ENCODE measurements at places on chromosomes 11 and 22. TPM values are rescaled to one million over a fixed set of nuclear protein-coding genes. Genes with fewer than 3 reads are reported as not detected.

Gene TRMT112
- 303 TPM for total RNA-seq

GRCh38 chr11:78400116-78400515, 17.5 kb downstream of the GAB2 start:
- DNase-seq, result no peak

- DNase-seq, result no peak
Measured at GRCh38 chr11:10107497-10107896, 186.5 kb downstream of the SBF2 start.

DNA sequence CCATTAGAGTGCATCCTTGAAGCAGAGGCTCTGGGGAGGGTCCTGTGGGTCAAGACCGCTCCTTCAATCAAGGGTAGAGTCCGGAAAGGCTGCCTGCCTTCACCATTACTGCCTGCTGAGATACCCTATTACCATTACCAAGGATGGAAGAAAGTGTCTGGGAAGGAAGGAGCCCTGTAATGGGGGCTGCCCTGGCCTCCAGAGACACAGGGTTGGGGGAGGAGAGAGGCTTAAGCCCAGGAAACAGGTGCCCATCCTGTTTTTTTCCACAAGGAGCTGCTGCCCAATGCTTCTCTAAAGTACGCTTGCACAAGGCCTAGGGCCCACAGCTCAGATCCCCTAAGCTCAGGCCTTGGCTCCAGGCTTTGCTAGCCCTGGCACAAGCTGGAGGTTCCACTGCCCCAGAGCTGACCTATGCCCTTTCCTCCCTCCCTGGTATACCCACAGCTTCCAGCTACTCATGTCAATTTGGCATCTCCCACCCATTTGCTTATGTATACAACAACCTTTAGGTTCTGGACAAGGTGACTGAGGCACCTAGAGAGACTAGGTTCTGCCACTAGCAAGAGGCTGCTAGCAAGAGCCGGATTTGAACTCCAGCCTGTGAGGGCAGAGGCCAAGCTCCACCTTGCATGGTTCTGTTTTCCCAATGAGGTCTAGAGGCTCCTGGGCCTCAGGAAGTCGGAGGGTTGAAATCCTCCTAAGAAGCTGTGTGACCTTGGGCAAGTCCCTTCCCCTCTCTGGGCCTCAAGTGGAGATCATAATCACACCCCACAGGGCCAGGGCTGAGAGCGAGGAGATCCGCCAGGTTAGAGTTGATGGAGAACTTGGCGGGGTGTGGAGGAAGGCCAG, 1.5 kb upstream of the PLCB3 start:
- no peak for DNase-seq

DNA sequence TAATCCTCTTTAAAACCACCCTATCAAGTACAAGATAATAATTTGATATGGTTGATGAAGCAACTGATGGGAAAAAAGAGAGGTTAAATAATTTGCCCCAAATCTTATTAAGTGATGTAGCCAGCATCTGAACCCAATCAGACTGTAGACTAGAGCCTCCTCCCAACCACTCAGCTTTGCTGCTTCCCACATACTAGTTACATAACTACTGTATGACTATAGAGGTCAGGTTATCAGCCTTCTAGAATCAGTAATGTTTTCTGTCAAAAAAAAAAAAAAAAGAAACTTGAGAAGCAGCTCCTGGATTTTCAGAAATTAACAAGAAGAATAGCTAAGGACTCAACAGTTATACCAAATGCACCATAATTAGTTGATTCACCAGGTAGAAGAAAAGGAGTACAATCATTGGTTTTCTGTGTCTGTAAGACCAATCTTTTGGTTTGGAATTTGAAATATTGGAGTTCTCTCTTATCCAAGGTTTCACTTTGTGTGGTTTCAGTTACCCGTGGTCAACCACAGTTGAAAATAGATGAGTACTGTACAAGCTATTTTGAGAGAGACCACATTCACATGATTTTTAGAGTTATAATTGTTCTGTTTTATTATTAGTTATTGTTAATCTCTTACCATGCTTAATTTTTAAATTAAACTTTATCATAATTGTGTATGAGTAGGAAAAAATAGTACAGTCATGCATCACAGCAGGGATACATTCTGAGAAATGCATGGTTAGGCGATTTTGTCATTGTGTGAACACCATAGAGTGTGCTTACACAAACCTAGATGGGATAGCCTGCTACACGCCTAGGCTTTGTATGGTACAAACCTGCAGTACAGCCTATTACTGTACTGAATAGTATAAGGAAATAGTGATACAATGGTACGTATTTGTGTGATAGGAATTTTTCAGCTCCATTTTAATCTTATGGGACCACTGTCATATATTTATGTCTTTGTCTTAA, 72.2 kb downstream of the PDHX start:
- no peak for DNase-seq

DNA sequence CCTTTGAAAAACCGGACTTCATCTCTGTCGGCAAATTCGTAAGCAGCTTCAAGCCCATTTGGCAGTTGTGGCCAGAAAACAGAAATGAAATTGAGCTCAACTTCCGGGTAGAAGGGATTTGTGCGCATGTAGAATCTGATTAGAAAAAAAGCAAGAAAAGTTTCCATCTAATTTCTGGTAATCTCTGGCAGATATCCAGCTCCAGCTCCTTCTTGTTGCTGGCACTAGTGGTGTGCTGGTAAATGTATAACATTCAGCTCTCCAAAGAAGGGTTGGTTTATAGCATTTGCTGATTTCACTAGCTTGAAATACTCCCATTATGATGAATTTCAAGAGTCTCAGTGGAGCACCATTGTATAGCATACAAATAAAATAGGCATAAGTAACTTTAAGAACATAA, 5.4 kb downstream of the MMP1 start:
- DNase-seq, result no peak

DNA sequence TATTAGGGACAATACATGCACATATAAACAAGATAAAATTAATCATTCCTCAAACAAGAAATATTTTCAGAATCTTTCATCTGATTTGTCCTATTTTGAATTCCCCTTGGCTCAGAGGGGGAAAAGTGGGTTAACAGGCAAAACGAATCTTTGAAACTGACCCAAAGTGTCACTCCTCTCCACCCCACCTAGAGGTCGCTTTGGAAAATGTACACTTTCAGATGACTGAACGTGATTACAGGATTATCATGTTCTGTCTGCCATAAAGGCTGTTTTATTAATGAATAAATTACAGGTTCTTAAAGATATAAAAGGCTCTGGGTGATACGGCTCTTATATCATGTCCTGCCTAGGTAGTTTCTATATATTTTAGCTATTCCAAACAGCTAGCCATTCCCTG, 1735.0 kb downstream of the LRRC4C start:
- DNase-seq, result no peak

Gene TMEM121B
- 3.3 TPM for total RNA-seq

Gene MUC5AC
- 0.31 TPM for total RNA-seq

DNA sequence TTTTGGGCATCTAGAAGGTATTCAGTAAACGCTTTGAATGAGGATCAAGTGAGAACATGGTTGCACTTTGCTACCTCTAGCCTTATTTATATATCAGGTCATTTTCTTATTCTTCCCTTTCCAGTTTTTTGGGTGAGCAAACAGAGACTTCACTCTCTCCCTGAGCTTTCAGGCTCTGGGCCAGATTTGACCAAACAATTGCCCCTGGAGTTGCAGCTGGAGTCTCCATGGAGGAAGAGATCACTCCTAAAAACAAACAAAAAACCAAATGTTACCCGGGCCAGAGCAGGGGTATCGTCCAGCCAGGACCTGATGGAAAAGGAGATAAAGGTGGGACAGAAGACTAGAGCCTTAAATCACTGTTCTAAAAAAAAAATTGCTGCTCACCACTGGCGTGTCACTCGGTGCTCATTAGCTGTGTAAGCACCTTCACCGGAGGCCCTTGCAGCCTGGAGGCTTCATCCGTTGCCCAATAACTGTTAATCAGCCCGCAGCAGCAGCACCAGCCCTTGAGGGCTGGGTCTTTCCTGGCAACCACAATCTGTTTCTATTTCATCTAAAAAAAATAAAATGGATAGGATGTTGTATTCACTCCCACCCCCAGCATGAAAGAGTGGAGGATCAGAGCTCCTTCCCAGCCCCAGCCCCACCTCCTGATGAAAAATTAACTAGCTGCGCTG, 125.0 kb downstream of the PKNOX2 start:
- DNase-seq, result no peak

GRCh38 chr11:8225589-8226036, 38.1 kb downstream of the LMO1 start:
- DNase-seq, result peak; percentile 90

Gene TPBGL
- 15.4 TPM for total RNA-seq

Gene PTPRCAP
- total RNA-seq, result 5.2 TPM

Gene TYMP
- 15.4 TPM for total RNA-seq

Gene RNH1
- total RNA-seq, result 264 TPM

- DNase-seq, result no peak
Measured at GRCh38 chr11:2535673-2536439, 91.0 kb downstream of the KCNQ1 start.

Gene DDTL
- total RNA-seq, result not detected

Gene TRIM48
- total RNA-seq, result not detected

Gene TRIM51
- total RNA-seq, result not detected

- peak; percentile 69 for DNase-seq
Measured at GRCh38 chr22:20531404-20532201, 24.2 kb downstream of the MED15 start.

- peak; percentile 62 for DNase-seq
Measured at GRCh38 chr22:41833369-41834004, 582 bp downstream of the SREBF2 start.

DNA sequence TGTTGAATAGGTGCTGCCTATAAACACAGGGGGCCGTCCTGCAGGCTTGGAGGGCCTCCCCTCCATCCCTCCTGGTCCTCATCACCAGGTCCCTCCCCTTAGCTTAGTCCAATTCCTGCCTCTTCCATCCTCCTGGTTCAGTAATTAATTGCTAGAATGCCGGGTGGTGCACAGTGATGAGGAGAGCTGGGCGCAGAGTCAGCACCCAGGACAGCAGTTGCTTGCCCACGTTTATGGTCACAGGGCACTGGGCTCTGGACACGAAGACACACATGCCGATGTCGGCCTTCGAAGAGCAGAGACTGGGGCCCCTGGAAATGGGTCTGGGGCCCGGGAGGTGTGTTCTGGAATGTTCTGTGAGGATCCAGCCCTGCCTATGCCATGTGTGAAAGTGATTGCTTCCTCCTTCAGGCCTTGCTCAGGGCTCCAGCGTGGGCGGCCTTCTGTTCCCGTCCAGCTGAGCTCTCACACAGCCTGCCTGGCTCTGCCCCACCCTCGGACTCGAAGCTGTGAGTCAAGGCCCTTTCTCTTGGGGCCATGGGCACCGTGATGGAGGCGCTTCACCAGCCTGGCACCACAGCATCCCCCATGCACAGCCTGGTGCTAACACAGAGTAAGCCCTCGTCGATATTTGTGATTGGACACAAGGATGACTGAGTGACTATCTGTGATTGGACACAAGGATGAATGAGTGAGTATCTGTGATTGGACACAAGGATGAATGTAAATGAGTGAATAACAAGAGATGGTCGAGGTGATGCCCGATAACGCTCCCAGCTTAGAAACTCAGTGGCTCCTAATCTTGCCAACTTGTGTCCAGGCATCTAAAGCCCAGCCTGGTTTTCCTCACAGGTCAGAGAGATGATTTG, 884.7 kb downstream of the BRD1 start:
- DNase-seq, result peak; percentile 7

GRCh38 chr11:111836721-111837120, 34.7 kb downstream of the ALG9 start:
- DNase-seq, result no peak

- no peak for DNase-seq
Measured at GRCh38 chr11:65781152-65781961, 581 bp upstream of the AP5B1 start.

GRCh38 chr11:72736452-72737069, 15.6 kb downstream of the ARAP1 start:
- peak; percentile 46 for DNase-seq

DNA sequence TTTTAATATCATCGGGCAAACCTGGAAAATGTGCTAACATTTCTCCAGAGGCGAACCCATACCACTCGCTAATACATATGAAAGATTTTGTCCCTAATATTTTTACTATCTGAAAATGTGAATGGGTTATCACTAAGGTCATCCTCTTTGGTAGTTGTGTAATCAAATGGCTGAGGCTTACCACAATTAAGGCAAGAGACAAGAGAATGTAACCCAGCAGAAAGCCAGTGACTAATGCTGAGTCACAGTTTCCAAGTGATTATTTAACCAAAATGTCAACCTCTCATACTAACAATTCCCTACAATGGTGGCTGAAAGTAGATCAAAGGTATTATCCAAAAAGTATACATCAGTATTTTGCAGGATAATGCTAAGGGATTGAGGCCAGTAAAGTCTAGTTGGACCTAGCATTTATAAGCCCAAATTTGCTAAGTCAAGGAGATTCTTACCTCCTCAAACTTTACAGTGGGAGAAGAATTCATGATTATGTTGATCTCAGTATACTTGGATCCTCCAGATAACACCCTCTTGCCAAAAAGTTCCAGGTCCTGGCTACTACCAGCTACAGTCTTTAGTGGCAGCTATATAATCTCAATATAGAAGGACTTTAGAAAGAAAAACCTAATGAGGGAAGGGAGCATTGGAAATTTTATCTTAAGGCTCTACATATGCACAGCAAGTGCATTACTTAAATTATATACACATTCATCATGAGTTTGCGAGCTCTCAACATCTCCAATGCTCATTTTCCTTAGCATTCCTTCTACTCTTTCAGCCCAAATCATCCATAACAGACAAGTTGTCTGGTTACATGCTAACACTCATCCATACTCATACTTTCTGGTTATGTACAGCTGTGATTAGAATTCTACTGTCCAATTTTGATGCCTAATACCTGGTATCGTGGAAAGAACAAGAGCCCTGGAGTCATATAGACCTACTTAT, 25.4 kb downstream of the SIK3 start:
- DNase-seq, result no peak
